ENCODE measurements at places on chromosomes 1 and 21.

DNA sequence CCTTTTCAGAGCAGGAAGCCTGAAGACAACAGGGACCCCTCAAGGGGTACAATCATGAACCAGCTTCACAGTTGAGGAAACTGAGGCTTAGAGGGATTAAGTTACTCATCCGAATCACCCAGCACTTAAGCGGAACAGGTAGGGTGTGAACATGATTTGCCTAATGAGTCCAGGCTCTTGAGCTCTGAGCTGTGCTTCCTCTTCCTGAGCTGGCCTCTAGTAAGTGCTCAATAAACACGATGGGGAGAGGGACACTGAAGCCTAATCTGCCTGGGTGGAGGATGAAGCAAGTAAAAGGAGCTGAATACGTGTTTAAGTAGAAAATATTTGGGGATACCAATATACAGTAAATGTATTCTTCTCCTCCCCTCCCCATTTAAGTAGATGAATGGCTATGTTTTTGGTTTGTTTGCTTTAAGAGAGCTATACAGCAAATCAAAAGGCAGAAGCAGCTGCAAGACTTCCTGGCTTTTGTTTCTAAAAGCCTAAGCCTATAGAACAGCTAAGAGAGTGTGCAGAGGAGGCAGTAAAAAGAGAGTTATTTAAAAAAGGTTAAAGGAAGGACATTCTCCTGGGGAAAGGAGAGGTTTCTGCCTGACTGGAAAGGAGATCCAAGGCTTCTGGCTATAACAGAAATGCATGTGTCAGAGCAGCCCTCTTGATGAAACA, 20.5 kb downstream of the STPG1 start:
- no peak for DNase-seq

GRCh38 chr1:210786546-210786945, 347.4 kb downstream of the KCNH1 start:
- no peak for DNase-seq

DNA sequence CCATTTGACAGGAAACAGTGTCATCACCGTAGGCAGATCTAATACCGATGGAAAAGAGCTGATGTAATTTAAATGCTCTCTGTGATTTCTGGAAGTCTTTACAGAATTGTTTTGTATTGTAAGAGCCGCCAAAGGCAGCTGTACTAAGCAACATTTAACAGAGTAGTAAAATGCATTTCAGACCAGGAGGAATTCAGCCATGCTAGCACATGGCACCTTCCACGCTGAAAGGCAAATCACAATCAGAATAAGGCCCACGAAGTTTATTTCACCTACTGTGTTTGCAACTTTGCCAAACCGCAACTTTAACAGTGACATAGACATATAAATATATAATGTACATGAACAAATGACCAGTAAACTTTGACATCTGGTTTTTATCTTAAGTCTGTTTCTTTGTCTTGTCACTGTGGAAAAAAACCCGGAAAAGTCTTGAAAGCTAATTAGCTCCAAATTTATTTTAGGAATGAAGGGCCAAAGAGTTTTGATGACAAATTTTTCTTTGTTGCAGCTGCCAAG, 26.1 kb upstream of the DISC1 start:
- DNase-seq: no peak

DNA sequence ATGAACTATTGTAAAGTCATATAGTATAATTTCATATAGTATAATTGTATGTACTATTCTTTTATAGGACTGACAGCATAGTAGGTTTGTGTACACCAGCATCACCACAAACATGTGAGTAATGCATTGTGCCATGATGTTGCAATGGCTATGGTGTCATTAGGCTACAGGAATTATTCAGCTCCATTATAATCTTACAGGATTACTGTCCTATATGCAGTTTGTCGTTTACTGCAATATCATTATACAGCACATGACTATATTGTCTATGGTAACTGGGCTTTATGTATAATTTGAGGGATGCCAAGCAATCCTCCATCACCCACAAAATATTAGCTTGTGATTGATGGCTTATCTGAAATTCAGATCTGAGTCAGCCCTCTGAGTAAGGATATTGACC, 54.2 kb upstream of the PBX1 start:
- no peak for DNase-seq
